HTR-8/SVneo (cell line): ENCODE measurements at places on chromosomes 5 and 9.
A peak's percentile ranks its signal among the peaks of the same experiment; 100 is the strongest.

GRCh38 chr5:167160388-167160787, 1131.1 kb upstream of the WWC1 start:
- no peak for DNase-seq

- DNase-seq: no peak
These were observed 545.2 kb downstream of the CSNK1G3 start for GRCh38 chr5:124056991-124057723.

DNA sequence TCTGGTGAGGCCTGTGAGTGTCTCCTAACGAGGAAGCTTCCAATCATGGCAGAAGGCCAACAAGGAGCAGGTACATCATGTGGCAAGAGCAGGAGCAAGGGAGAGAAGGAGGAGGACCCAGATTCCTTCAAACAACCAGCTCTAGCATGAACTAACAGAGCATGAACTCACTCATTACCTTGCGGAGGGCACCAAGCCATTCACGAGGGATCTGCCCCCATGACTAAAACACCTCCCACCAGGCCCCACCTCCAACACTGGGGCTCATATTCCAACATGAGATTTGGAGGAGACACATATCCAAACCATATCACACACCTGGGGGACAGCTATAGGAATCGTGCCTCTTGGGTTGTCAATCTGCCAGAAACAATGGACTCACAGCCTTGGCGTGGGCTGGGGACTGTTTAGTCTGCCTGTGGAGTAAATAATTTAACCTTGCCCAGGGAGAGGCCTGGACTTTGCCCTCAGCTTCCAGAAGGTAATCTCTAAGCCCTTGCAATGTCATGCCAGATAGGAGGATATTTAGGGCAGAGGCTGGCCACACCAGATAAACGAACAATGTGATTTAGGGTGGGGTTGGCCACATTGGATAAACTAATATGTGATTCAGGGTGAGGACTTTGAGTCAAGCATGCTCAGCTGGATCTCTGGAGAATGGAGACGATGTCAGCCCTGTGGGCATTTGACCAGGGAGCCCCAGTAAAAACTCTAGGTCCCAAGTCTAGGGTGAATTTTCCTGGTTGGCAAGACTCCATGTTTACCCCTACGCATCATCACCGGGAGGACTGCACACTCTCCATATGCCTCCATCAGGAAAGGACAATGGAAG, 13.6 kb upstream of the VDAC1 start:
- DNase-seq: no peak

DNA sequence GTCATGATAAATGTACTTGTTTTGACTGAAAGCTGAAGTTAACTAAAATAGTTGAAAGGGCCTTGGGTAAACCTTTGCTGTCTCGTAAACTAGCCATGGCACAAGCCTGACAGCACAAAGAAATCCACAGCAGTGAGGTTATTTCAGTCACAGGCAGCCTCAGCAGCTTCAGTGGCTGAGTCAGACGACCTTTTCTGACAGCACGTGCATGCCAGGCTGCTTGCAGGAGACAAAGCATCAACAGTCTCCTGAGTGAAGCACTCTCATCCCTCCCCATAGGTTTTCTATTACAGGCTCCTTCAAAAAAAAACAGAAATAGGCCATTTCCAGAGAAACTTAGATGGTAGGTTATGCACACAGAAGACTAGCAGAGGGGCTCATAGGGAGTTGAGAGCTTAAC, 34.6 kb downstream of the OXCT1 start:
- peak; percentile 69 for DNase-seq

- no peak for DNase-seq
These were observed 96.7 kb downstream of the MVB12B start for GRCh38 chr9:126423142-126423915.

- DNase-seq: no peak
These were observed 142.1 kb downstream of the EPB41L4A start for GRCh38 chr5:112276991-112277390.

DNA sequence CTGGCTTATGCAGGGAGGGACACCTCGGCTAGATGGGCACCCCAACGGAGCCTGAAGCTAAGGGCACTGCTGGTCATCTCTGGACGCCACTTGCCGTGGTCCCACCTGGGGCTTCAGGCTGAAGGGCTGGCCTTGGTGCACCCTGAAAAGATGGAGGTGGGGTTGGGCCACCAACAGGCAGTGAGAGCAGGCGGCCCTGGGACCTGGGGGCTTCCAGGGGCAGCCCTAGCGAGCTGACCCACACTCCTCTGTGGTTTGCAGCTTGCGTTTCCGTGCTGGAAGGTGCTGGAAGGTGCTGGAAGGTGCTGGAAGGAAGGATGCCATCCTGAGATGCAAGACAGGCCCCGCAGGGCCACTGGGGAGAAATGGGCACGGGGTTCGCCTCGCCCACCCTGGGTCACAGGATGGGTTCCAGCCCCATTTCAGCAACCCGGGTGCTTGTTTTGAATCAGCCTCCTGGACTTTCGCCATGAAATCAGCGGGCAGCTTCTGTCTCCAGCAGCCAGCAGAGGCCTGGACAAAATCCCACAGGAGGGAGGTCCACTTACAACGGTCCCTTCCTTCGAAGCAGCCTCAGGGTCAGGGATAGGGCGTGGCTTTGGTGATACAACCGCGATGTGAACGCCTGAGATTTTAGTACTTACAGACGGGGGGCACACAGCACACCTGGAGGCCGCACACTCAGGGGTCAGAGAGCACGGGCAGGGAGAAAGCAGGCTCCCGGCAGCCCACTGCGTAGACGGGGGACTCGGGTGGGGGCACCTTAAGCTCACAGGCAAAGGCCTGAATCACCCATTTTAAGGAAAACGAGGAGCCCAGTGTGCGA, 303.1 kb upstream of the IRX4 start:
- no peak for DNase-seq

GRCh38 chr5:126046318-126046717, 376.9 kb upstream of the GRAMD2B start:
- DNase-seq: no peak

GRCh38 chr5:165057145-165057544, 1551.7 kb downstream of the MAT2B start:
- no peak for DNase-seq

GRCh38 chr5:100496296-100496695, 38.9 kb upstream of the FAM174A start:
- DNase-seq: no peak

DNA sequence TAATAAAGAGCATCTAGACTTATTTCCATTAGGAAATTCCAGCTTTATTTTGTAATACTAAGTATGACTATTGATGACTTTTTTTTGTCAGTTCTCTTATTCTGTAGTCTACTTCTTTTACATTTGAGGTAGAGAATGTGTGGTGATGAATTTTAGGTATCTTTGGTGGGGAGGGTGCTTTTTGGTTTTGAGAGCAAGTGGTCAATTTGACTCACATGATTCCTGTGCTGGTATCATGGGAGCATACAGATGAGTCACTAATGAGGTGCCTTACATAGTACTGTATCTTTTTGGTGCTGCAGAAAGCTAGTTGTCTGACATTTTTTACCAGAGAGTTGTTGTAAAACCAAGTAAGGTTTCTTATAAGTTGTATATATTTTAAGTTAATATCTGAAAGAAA, 35.3 kb downstream of the ERBIN start:
- peak; percentile 24 for DNase-seq

- no peak for DNase-seq
These were observed 44.7 kb upstream of the TMEM215 start for GRCh38 chr9:32738501-32739172.

GRCh38 chr5:15463231-15463980, 36.6 kb upstream of the FBXL7 start:
- no peak for DNase-seq

- no peak for DNase-seq
These were observed 397.8 kb downstream of the GADD45G start for GRCh38 chr9:90002397-90003271.

- no peak for DNase-seq
These were observed 22.0 kb downstream of the OR2S2 start for GRCh38 chr9:35935755-35936509.

DNA sequence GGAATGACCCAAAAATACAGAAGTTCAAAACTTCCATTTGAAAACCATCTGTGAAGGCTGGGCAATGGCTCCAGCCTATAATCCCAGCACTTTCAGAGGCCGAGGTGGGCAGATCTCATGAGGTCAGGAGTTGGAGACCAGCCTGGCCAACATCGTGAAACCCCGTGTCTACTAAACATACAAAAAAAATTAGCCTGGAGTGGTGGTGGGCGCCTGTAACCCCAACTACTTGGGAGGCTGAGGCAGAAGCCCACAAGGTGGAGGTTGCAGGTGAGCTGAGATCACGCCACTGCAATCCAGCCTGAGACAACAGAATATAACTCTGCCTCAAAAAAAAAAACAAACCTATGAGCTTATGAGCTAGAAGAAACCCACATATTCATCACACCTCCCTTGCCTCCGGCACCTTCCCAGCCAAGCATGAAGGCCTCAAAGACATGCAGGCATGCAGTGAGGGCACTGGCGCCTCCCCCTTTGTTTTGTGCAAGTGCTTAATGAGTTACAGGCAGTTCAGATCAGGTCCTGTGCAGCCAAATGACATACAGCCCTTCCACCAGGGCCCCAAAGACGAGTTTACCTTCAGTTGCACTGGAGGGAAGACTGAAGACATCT, 9.9 kb downstream of the HNRNPH1 start:
- no peak for DNase-seq

DNA sequence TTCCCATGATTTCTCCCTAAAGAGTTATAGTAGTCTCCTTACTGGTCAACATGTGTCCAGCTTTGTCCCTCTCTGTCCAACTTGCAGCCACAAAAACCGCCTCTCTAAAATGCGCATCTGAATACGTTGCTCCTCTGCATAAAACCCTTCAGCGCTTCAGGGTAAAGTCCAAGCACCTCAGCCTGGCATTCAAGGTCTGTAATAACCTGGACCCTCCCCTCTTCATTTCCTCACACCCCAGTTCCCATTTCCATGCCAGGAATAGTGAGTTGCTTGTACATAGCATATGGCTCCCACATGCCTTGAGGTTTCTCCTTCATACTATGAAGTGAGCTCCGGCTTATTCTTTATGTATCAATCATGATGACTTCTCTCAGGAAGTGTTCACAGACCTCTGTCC, 101.5 kb downstream of the OXCT1 start:
- DNase-seq: no peak
